Thyroid gland (tissue), 4 donors: ENCODE measurements at places on chromosomes 7 and 10. TPM values are rescaled to one million over a fixed set of nuclear protein-coding genes. Genes with fewer than 3 reads are reported as not detected.

GRCh38 chr7:70589590-70589989 is 542.4 kb upstream of the GALNT17 start:
- no peaks in the 10 kb centered on the region for H3K4me1 ChIP-seq
- no peak overlapping the region for H3K27ac ChIP-seq
- H3K4me3 ChIP-seq = no peak overlapping the region
- H3K36me3 ChIP-seq = no peaks in the 10 kb centered on the region
- no peak for DNase-seq
- H3K27me3 ChIP-seq = no peaks in the 10 kb centered on the region

The ANKRD2 gene
- total RNA-seq = not detected

The NHLRC2 gene
- 61.0 TPM for total RNA-seq

The EIF3B gene
- 101 TPM for total RNA-seq
